ENCODE measurements at places on chromosomes 13 and 19. TPM values are rescaled to one million over a fixed set of nuclear protein-coding genes. Genes with fewer than 3 reads are reported as not detected.
A peak's percentile ranks its signal among the peaks of the same experiment; 100 is the strongest.

- DNase-seq, result no peak
Measured at GRCh38 chr13:20159646-20160305, 1.1 kb downstream of the GJA3 start.

- no peak for DNase-seq
Measured at GRCh38 chr13:91017031-91017668, 330.3 kb upstream of the MIR17HG start.

HCST gene
- 65.5 TPM for total RNA-seq

- DNase-seq, result no peak
Measured at GRCh38 chr19:15529774-15530372, 21.5 kb downstream of the CYP4F22 start.

DNA sequence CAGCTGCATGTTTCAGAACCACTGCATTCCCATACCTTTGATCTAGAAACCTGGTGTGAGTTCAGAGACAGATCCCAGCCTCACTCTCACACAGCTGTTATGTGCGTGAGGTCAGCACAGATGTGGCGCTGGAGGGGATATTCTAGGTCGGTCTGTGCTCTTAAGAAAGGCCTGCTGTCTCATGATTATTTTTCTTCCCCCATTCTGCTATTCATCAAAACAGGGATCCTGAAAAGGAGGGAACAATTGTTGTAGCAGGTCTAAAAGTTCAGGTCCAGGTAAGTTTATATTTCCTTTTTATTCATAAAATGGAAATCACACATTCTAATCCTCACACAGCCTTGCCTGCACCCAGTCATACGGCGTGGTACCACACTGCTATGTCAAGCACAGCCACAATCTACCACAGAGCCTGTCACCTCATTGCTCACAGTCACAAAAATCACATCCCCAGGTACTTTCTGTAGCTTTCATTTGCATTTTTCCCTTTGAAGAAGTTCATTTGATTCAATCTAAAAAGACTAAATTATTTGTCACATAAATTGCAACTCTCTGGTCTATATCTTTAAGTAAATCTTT is 867 bp downstream of the ZNF546 start:
- DNase-seq, result no peak

- peak; percentile 67 for DNase-seq
Measured at GRCh38 chr13:112245179-112245724, 130.9 kb upstream of the SPACA7 start.

DNA sequence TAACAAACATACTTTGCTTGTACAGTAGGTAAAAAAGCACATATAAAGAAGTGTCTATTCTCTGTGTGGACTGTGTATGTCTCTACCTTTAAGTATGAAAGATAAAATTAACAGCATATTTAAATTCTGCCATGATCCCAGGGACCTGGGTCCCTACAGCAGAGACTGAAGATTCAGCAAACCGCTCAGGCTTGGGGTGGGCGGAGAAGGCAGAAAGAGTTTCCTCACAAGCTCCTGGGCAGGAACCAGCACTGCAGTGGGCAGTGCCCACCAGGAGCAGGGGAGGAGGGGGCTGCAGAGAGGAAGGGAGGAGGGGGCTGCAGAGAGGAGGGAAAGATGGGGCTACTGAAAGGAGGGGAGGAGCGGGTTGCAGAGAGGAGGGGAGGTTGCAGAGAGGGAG is 44.6 kb upstream of the GRTP1 start:
- DNase-seq, result peak; percentile 30

- peak; percentile 76 for DNase-seq
Measured at GRCh38 chr19:17510220-17510993, 1.0 kb upstream of the PGLS start.

ZNF93 gene
- total RNA-seq, result 12.4 TPM

HCN2 gene
- 0.19 TPM for total RNA-seq

All from spleen (tissue), 13 donors.